NT2/D1 (cell line): ENCODE measurements at places on chromosomes 2 and 18.

- DNase-seq, result no peak
Observed at GRCh38 chr18:38035193-38035592, 469.6 kb upstream of the CELF4 start.

GRCh38 chr2:37618326-37618725 is 53.1 kb downstream of the CDC42EP3 start:
- no peak for DNase-seq

- DNase-seq, result no peak
Observed at GRCh38 chr2:171327043-171327496, 106.7 kb downstream of the METTL8 start.

DNA sequence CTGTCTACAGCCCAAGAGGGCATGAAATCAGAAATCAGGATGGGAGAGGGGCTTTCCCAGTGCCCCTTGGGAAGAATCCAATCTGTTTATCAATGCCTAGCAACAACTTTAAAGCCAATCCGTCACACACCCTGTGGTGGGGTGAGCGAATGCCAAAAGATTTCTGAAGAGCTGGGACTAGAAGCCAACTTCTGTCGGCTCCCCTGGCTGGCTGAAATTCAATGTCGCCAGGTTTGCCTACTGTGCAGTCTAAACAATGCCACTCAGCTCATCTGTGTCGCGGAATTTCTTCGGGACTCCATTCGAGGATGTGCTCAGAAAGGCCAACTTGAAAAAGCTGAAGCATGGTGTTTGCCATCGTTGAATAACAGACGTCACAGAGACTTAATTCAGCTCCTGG is 31.5 kb upstream of the NCKAP5 start:
- DNase-seq, result no peak

- DNase-seq, result no peak
Observed at GRCh38 chr2:28364610-28365009, 28.0 kb upstream of the FOSL2 start.
